ENCODE measurements at places on chromosomes 16 and 17.

- DNase-seq: no peak
These were observed 367.1 kb downstream of the SOX9 start for GRCh38 chr17:72487731-72488494.

DNA sequence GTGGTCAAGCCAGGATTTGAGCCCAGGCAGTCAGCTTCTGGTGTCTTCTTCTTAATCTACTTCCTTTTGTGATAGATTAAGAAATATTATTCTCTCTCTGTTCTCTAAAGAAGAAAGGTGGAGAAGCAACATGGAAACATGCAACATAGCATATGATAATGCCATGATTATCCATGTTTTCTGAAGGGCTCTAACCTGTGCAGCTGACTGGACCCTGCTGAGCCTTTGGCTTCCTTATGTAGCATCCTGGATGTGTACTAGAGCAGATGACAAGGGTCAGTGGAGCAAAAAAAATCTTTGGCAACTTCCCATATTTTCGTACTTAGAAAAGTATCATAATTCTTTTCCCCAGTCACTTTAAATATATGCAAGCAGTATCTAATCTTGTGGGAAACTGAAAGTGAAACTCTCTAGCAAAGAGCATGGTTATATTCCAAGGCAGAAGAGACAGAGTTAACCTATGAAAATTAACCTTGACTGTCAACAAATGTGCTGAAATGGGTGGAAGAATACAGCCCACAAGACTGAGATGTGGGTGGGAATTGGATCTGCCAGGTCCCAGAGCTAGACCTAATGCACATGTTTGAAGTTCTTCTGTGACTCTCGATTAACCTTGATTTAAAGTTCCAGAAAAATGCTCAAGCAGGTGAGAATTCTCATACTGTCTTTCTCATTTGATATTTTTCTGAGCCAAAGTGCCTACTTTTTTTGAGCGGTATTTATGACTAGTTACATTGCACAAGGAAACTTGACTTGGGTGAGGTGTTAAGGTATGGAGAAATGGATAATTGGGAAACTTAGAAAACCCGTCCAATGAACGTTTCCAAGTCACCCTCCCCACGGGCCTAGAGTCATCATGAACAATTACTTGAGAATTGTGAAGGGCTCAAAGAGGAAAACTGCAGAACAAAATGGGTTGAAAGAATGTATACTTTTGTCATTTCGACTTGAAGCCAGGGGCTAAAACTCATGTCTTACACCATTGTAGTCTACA lies 248.6 kb downstream of the FTO start:
- DNase-seq: peak; percentile 4

GRCh38 chr16:77807-78443 lies at the start of gene MPG:
TSS of gene MPG (plus strand) at chr16:78225. CDS start at chr16:78310, 85 bp downstream.
- peak; percentile 99 for DNase-seq

DNA sequence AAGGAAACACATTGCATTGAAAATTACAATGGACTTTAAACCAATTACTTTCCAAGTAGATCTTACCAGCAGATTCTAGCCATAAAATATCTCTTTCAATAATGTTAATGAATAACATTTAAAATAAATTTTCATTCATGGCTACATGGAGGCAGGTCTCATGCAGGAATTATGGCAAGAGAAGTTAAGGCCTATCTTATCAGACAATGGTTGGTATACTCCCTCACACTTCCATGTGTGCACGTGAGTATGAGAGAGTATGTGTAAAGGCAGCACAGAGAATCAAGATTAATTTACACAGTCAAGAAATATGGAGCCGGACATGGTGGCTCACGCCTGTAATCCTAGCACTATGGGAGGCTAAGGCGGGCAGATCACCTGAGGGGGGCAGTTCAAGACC lies 76.5 kb downstream of the HELZ start:
- no peak for DNase-seq

DNA sequence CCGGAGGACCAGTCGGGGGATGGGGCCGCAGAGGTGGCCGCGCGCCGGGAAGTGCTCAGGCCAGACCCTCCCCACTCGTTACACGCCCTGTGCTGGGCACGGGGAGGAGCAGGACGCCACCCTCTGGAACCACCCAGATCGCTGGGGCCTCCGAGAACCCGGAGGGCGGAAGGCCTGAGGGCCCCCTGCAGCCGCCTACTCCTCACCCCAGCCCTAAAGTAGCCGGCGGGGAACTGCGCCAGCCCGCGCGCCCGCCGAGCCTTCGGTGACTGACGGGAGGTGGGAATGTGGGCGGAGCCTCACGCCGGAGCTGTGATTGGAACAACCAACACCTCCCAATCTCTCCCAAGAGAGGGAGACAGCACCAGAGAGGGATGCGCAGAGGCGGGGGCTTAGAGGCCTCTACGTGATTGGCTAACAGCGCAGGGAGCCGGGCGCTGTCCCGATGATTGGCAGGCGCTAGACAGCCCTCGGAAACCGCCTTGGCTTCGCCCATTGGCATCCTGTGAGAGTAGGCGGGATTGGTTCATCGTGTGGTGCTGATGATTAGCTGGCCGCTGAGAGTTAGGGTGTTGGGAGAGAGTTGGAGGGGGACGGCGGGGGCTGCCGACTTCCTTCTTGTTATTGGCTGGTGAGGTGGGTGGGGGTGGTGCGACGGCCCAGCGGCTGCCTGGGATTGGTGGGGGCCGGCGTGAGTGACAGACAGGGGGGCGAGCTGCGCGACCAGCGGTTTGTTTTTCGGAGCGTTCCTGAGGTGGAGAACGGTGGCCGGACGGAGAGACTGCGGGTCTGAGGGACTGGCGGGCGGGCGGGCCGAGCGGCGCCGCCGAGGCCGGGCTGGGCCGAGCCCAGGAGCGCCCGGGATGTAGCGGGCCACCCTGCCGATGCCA lies at the start of gene MAP3K3:
MAP3K3 (plus strand) TSS at position 734 of the 890 bp plus-strand sequence. CDS start 343 bp downstream, outside the sequence.
- peak; percentile 99 for DNase-seq

DNA sequence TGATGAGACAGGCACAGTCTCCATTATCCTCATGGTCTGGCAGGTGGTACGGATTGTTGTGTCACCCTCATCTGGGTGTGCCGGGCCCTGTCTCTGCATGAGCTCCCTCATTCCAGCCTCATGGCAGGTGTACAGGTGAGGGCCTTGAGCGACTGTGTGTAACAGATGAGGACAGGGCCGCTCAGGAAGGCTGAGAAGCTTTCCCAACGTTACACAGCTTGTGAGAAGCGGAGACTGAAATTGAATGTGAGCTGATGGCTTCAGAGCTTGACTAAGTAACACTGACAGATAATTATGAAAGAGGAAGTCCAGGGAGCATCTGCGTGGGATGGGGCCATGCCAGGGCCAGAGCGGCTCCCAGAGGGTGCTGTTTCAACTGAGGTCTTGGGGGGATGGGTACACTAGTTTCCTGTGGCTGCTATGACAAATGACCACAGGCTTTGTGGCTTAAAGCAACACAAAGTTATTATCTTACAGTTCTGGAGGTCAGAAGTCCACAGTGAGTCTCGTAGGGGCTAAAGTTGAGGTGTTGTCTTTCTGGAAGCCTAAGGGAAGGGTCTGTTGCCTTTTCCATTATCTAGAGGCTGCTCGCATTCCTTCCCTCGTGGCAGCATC lies 36.7 kb downstream of the CMIP start:
- peak; percentile 54 for DNase-seq

DNA sequence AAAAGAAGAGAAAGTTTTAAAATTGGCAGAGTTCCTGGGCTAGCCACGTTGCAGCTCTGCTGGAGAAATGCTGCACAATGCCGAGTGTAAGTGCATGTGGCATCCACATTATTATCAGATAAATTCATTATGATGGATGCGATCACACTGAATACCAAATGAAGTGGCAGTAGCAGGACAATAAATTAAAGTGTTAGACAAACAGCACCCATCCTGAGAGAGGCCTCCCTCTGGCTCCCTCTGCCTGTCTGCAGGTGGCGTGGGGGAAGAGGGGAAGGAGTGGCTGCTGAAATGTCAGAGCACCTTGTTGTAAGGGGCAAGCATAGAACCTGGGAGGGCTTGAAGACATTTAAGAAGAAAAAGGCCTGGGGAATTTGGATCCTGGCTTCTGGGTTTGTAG lies 324.1 kb downstream of the HAPSTR1 start:
- DNase-seq: no peak
